SJSA1 (cell line): ENCODE measurements at places on chromosomes 2 and 18. TPM values are rescaled to one million over a fixed set of nuclear protein-coding genes. Genes with fewer than 3 reads are reported as not detected.

- no peak for DNase-seq
These were observed 219.8 kb upstream of the SPHKAP start for GRCh38 chr2:228401065-228401912.

- no peak for DNase-seq
These were observed 6.0 kb downstream of the ZNF516 start for GRCh38 chr18:76489081-76489480.

- no peak for DNase-seq
These were observed 838.8 kb downstream of the SLC4A3 start for GRCh38 chr2:220466251-220466691.

The KCNJ13 gene
- total RNA-seq: not detected in 2 replicates

The FBXO48 gene
- total RNA-seq: 0.60 and 0.74 TPM in 2 replicates

The NEU2 gene
- total RNA-seq: not detected in 2 replicates

The TMEM198 gene
- 0.03 and 0.37 TPM in 2 replicates for total RNA-seq
